SK-N-SH (cell line): ENCODE measurements at places on chromosomes 2 and 18. TPM values are rescaled to one million over a fixed set of nuclear protein-coding genes. Genes with fewer than 3 reads are reported as not detected.

DNA sequence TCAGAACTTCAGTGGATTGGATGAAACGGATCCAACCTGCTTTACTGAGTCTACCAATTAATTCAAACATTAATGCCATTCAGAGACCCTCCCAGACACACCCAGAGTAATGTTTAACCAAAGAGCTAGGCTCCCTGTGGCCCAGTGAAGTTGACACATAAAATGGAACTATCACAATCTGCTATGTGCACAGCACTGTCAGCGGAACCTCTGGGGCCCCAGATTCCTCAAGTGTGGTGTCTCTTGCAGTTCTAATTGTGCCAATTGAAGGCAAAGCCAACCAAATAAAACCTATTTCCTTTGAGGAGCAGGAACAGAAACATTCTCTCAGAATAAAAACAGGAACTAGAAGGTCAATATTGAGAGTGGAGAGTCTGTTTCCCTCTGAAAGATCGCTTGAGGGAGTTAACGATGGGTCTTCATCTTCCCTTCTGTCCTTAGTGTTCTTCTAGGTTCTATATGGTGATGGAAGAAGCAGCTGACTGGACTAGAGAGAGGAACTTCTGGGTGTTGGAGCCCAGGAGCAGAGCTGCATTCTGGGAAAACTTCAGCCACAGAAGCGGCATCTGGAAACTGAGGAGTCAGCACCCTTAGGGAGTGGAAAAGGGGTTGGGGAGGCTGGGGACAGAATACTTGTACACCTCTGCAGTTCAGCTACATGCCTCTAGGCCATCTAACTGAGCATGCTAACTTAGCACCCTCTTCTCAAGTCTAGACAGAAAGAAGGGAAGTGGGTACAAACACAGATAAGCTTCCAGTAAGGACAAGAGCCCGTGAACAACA is 174.4 kb upstream of the FBXO11 start:
- H3K27me3 ChIP-seq: peaks cover 4% of the 10 kb centered on the region; the same call in 1 of the 2 replicates
- H3K4me1 ChIP-seq: no peaks in the 10 kb centered on the region
- no peak overlapping the region for H3K27ac ChIP-seq
- H3K36me3 ChIP-seq: no peaks in the 10 kb centered on the region
- no peak overlapping the region for H3K4me3 ChIP-seq

DNA sequence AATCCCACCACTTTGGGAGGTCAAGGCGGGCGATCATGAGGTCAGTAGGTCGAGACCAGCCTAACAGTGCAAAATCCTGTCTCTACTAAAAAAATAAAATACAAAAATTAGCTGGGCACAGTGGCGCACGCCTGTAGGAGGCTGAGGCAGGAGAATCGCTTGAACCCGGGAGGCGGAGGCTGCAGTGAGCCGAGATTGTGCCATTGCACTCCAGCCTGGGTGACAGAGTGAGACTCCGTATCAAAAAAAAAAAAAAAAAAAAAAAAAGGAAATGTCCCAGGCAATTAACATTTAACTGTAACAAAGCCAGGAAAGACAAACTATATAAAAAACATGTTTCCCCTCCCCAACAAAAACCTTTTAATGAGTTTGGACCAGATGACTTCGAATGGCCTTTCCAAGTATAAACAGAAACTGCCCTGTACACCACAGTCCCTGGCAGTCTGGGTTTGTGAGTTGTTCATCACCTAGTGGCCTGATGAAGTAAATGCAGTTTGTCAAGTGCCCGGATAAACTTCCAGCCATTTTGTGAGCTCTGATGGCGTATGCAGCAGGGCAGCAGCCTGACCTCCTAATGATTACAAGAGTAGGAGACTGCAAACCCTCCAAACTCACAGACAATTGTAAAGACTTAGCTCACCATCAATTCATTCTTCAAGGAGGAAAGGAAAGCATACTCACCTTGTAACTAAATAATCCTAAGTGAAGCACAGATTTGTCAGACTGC is 16.6 kb upstream of the PCBP1 start:
- no peaks in the 10 kb centered on the region; the same call in 1 of the 2 replicates for H3K4me1 ChIP-seq
- H3K27me3 ChIP-seq: no peaks in the 10 kb centered on the region
- H3K36me3 ChIP-seq: peaks cover 21% of the 10 kb centered on the region
- no peak overlapping the region for H3K4me3 ChIP-seq
- peak; percentile 85 for DNase-seq
- H3K27ac ChIP-seq: peak overlapping the region; percentile 43

GRCh38 chr2:75190271-75190990 is 8.9 kb downstream of the TACR1 start:
- H3K36me3 ChIP-seq: no peaks in the 10 kb centered on the region
- no peaks in the 10 kb centered on the region; the same call in 1 of the 2 replicates for H3K27me3 ChIP-seq
- no peak overlapping the region for H3K4me3 ChIP-seq
- H3K27ac ChIP-seq: no peak overlapping the region

DNA sequence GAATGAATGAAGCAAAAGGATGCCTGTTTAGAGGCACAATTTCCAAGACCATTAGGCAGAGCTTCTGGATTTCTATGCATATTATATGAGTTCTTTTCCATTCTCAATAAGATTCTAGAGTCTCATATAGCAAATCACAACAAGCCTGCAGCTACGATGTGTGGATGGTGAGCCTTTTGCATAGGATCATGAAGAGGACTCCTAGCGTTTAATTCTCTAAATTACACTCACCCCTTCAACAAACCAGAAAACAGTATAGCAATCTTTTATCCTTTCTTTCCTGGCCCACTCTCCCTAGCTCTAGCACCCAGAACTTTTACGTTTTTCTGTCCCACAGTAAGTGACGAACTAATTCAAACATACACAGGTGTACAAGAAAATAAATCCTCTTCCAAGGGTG is 293.1 kb upstream of the KLHL29 start:
- H3K4me1 ChIP-seq: no peaks in the 10 kb centered on the region
- no peak overlapping the region for H3K4me3 ChIP-seq
- DNase-seq: no peak
- no peaks in the 10 kb centered on the region for H3K27me3 ChIP-seq
- H3K36me3 ChIP-seq: no peaks in the 10 kb centered on the region

GRCh38 chr18:78518805-78519204 is 460.8 kb upstream of the SALL3 start:
- no peak overlapping the region for H3K27ac ChIP-seq
- DNase-seq: no peak
- no peaks in the 10 kb centered on the region for H3K4me1 ChIP-seq
- H3K27me3 ChIP-seq: peaks cover 24% of the 10 kb centered on the region
- no peak overlapping the region for H3K4me3 ChIP-seq

DNA sequence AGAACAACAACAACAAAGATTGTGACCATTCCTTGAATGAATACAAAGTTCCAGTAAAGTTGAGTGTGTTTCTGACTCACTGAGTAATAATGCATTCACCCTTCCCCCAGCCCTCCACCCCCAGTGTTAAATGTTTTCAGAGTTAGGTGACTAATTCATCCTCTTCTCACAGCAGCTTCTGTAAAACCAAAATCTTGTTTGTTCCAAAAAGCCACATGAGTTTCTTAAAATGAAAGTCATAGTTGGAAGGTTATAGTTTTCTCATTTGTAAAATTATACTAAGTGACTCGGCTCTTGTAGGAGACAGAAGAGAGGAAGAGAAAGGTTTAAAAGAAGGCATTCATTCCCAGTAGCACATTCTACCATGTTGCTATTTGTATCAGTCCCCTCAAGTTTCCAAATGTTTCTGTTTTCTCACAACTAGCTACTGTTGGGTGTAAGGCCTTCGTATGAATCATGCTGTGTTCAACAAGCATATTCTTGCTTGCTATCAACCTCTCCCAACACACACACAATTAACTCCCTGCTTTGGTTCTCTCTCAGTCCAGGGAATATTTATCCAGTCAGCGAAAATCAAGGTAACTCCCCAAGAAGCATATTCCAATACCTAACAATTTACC is 75.3 kb downstream of the MBD2 start:
- peak overlapping the region; percentile 67; the same call in 1 of the 2 replicates for H3K27ac ChIP-seq
- H3K27me3 ChIP-seq: no peaks in the 10 kb centered on the region
- H3K4me3 ChIP-seq: no peak overlapping the region
- no peak for DNase-seq

DNA sequence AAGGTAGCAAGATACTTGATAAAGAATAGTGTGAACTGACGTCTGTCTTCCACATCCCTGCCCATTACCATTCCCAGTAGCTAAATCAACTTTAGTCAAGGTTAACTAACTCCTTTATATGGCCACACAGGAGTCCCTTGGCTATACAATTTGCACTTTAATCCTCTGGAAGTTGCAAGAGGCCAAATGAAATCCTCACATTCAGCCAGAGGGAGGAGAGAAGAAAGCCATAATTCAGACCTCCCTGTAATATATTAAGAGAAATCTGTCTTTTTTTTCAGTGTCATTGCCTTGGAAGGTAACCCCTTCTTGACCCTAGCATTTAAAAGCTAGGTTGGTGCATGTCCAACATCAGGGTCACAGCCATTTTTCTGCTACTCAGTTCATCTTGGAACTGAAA is 317.8 kb downstream of the NRXN1 start:
- no peaks in the 10 kb centered on the region for H3K4me1 ChIP-seq
- no peak overlapping the region for H3K4me3 ChIP-seq
- no peak overlapping the region for H3K27ac ChIP-seq

The FN1 gene
- polyA plus RNA-seq: 1,637 and 1,671 TPM in 2 replicates

The CCDC85A gene
- 48.7 and 49.9 TPM in 2 replicates for polyA plus RNA-seq

The TMEM198 gene
- 4.7 and 7.0 TPM in 2 replicates for polyA plus RNA-seq
